Dorsolateral prefrontal cortex (tissue), 122 donors: ENCODE measurements at places on chromosomes 12 and 14.
A peak's percentile ranks its signal among the peaks of the same experiment; 100 is the strongest.

DNA sequence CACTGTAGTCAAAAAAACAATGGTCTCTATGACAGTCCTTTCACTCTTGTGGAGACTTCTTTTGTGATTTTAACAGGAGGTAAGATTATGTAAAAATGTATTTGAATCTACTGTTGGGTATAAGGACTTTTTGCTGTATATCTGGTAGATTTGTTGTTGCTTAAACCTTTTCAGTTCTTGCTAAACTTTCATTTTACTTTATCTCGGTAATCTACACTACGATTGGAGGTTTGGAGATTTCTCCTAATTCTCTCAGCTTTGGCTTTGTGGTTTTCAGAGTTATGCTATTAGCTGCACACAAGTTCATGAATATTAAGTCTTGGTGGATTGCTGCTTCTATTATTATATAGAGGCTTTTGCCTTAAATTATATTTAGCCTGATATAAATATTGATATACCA is 116.6 kb upstream of the HIF1A start:
- no peak for DNase-seq

- DNase-seq, result no peak
Measured at GRCh38 chr12:31890295-31891285, 68.6 kb upstream of the RESF1 start.

- no peak for DNase-seq
Measured at GRCh38 chr12:12872934-12873275, 18.5 kb upstream of the GPRC5A start.

- DNase-seq, result no peak
Measured at GRCh38 chr12:118368821-118369220, 3.9 kb downstream of the TAOK3 start.

DNA sequence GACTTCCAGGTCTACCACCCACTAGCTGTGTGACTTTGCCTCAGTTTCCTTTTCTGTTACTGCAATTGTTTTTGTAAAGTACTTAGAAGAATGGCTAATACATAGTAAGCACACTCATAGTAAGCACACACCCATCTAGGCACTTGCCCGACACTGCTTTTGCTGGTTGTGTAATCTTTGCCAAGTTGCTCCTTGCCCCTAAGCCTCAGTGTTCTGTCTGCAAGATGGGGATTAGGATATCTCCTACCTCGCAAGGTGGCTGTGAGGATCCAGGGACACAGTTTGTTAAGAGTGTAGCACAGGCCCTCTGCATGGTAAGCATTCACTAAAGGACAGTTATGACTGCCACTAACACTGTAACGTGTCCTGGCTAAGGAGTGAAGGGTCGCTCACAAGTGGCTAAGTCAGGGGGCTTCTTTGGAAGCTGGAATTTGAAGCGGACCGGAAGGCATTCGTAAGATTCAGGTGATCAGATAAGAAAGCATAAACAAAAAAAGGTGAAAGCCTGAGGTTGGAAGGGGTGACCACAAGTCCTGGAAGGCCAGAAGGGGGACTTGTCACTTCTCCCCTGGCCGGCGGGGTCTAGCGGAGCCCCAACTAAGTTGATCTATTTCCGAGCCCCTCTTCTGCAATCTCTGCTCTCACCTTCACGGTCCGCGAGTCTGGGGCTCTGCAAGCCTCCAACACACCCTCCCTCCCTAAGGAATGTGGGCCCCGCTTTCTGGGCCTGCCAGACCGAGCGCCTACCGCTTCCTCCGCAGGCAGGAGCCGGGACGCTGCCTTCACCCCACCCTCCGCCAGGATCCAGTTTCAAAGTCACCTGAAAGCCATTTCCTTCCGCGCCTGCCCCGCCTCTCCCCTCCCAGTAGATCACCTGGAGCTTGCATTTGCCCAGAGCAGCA is 1.5 kb upstream of the PLEKHG3 start:
- DNase-seq, result no peak

GRCh38 chr12:58575256-58575655 is 345.0 kb downstream of the LRIG3 start:
- DNase-seq, result no peak

DNA sequence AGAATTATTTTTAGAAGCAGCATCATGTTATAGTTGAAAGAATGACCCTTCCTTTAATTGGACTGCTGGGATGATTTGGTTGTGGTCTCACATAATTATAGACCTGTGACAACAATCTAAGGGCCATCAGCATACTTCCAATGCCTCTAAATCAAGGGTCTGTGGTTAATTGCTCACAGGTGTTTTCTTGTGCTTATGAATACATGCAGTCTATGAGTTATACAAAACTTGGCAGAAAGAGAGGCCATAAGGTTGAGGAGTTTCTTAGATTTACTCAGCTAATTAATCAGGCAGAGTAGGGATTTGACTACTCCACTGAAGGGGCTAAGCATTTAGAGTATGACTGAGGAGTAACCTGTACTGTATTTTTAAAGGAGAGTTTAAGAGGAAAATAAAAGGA is 37.0 kb upstream of the FRMD6 start:
- no peak for DNase-seq

DNA sequence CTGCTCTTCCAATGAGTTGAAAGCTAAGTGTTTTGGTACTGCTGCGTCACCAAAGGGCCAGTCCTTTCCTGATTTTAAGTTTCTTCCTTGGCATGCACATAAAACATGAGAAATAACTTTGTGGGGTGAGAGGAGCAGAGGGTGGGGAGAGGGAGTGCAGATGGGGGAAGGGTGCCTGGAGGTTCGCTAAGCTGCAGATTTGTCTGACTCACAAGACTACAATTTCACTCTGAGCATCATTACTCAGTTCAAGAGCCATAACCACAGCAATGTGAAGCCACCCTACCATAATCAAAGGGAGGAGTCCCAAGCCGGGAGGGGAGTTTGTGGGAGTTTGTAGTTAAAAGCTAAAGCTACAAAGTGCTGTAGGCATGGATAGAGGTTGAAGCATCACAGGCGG is 136.1 kb downstream of the ANO2 start:
- DNase-seq, result no peak

DNA sequence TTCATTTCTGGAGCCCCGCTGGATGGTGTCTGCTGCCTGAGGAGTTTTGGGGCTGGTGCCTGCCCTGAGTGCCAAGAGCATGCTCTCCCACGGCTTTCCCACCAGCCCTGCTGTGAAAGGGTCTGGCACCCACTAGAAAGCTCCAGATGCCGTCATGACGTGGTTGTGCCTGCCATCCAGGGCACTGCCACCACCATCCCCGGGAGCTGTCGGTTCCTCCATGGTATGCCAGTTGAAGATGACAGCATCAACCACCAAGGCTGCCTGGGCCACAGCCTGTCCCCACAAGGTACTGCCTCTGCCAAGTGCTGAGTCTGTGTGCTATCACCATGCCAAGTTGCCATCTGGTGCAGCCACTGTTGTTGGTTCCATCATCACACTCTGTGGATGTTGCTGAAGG is 85.9 kb downstream of the TTC8 start:
- peak; percentile 17 for DNase-seq

GRCh38 chr12:2390850-2391390 is 338.1 kb downstream of the CACNA1C start:
- no peak for DNase-seq

- DNase-seq, result no peak
Measured at GRCh38 chr14:20499108-20499507, 6.2 kb upstream of the RNASE10 start.
